ENCODE measurements at places on chromosomes 7 and 10. TPM values are rescaled to one million over a fixed set of nuclear protein-coding genes. Genes with fewer than 3 reads are reported as not detected.

DNA sequence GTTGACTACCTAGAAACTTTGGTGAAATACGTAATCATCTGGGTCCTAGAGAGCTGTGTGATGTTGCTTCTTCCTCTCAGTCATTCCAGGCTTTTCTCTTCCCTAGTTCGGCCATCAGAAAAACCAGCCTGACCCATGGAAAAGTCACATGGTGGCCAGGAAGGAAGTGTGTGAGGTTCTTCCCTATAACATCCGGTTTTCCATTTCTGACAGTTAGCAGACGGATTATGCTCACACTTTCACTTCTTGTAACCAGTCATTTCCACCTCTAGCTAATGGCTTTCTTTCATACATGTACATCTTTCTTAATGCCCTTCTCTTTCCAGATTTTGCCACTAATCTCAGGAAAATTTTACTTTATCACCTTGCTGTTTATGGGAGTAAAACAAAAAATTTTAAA lies 110.0 kb upstream of the GLCCI1 start:
- H3K4me1 ChIP-seq = peaks cover 16% of the 10 kb centered on the region
- peaks cover 30% of the 10 kb centered on the region for H3K36me3 ChIP-seq
- H3K27ac ChIP-seq = no peak overlapping the region
- DNase-seq = no peak
- H3K4me3 ChIP-seq = no peak overlapping the region

DNA sequence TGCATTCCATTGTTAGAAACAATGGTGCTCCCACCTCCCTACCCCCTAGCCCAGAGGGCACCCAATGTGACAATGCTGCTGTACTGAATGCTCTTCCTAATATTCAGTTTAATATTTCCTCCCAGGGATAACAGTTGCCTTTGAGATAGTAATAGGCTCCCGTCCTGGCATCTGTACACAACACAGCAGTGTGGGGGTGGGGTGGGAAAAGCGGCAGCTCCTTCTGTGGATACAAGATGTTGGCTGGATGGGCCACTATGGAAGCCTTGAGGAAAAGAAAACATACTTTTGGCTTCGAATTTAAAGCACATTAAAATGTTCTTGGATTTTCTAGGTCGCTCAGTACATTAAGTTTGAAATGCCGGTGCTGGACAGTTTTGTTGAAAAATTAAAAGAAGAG lies 9.2 kb upstream of the ZNF22 start:
- H3K4me1 ChIP-seq = peaks cover 25% of the 10 kb centered on the region
- no peaks in the 10 kb centered on the region for H3K36me3 ChIP-seq
- no peak for DNase-seq

- H3K4me1 ChIP-seq = no peaks in the 10 kb centered on the region
- DNase-seq = no peak
- peaks cover 6% of the 10 kb centered on the region for H3K27me3 ChIP-seq
- no peak overlapping the region for H3K4me3 ChIP-seq
- no peak overlapping the region for H3K27ac ChIP-seq
These were observed 559.5 kb upstream of the C7orf33 start for GRCh38 chr7:148031019-148031418.

C10orf67 gene
- total RNA-seq = 0.45 TPM

EN2 gene
- not detected for total RNA-seq

All from activated naive CD8-positive, alpha-beta T cell treated with anti-CD3 and anti-CD28 coated beads for 36 hours (primary cell).